ENCODE measurements at places on chromosomes 7 and 10.

DNA sequence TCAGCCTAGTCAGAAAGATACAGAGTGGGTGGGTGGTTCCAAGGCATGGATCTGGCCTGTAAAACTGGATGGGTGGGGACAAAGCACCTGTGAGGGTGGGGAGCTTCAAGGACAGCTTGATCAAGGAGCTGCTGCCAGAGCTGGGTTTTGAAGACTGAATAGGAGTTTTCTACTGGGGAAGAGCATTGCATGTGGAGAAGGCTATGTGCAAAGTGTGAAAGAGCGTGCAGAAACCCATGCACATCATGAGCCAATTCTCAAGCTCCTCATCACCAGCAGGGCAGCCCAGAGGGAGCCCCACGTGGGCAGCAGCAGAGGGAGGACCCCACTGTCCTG is 58.6 kb downstream of the PDGFA start:
- no peak for DNase-seq

DNA sequence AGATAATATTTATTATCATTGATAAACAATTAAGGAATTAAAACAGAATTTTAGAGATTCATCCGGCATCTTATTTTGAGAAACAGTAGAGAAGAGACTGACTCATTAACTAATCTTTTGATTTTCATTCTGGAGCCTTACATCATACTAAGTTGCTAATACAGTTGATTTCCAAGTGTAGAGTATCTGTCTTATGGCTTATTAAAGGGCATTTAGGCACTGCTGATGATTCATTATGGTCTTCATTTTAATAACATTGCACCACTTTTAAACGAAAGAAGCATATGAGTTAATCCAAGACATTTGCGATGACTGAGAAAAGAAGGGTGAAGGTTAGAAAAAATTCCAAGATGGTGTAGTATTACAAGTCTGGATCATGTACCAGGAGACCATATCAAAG is 186.0 kb upstream of the CACNA2D1 start:
- no peak for DNase-seq

GRCh38 chr7:94357076-94357475 is 37.6 kb upstream of the COL1A2 start:
- DNase-seq = no peak

DNA sequence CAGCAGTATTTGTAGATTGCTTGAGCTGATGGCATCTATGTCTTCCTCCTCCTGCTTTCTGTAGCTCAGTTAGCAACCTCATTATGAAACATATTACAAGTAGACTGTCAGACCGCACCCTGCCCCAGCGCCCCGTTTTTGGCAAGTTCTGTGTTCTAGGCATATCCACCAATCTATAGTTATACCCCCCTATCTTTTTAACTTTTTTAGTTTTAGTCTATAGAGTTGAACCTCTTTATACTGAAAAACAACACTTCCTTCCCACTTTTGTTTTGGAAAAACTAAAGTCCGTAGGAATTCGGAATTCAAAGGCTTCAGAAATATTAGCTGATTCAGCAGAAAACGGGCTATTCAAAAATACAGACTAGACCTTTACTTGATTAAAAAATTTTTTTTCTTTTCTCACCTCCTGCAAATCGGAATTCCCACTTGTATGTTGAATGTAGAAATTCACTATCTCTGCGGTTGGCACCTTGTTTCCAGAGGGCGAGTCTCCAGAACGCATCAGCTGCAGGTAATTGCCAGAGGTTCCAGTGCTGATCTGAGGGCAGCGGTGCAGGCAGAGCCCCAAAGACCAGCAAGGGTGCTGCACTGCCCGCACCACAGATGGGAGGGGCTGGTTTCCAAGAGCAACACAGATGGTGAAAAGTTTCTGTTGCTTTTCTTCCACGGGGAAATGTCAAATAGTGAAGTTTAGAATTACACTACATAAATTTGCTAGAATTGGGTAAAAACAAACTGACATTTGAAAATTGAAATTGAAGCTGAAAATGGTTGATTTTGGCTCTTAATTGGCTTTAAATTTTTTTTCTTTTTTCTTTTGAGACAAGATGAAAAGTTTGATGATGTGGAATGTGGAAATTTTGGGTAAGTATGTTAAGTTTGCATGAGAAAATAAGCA is 2.2 kb upstream of the FZD8 start:
- DNase-seq = no peak

DNA sequence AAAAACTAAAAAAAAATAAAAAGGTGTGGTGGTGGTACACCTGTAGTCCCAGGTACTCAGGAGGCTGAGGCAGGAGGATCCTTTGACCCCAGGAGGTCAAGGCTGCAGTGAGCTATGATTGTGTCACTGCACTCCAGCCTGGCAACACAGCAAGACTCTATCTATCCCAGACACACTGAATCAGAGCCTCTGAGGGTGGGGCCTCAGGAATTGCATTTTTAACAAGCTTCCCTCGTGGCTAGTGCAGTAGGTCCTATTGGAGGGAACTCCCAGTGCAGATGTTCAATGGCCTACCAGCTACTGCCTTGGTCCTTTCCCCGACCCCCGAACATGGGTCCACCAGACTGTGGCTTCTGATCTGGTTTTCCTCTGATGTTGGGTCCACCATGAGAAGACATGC is 14.9 kb downstream of the STRA8 start:
- no peak for DNase-seq

All from SK-MEL-5 (cell line).